ENCODE measurements at places on chromosomes 11 and 22.

DNA sequence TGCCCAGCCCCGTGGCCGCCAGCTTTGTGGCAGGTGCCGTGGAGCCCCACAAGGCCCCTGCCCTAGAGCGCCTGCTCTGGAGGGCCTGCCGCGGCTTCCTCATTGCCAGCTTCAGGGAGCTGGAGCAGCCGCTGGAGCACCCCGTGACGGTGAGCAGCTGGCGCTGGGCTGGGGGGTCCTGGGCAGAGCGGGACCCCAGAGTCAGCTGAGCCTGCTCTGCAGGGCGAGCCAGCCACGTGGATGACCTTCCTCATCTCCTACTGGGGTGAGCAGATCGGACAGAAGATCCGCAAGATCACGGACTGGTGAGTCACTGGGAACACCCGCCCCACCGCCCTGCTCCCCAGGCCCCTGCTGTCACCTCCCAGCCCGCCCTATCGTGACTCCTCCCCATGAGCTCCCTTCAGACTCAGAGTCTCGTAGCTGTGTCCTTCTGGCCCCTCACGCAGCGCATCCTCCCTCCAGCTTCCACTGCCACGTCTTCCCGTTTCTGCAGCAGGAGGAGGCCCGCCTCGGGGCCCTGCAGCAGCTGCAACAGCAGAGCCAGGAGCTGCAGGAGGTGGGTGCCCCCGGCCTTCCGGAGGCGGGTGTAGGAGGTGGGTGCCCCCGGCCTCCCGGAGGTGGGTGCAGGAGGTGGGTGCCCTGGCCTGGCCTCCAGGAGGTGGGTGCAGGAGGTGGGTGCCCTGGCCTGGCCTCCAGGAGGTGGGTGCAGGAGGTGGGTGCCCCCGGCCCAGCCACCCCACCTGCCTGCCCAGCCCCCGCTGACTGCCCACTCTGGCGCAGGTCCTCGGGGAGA lies 4.7 kb downstream of the TCIRG1 start:
- DNase-seq: no peak

DNA sequence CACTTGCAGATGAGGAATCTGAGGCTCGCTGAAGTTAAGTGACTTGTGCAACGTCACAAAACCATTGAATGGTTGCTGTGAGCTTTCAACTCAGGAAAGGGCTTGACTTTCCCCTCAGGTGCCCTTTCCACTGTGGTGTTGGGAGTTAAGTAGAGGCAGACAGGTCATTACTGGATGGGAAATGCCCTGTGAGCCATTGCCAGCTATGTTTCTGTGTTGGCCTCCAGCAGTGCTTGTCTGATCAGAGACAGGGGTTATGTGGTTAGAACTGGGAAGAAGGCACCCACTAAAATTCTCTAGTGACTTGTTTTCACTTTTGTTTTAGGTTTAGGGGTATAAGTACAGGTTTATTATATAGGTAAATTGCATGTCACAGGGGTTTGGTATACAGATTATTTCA lies 96.6 kb downstream of the FDX1 start:
- no peak for DNase-seq

- peak; percentile 69 for DNase-seq
Observed at GRCh38 chr11:13339195-13340153, 61.9 kb downstream of the BMAL1 start.

GRCh38 chr11:44402466-44403075 lies 92.6 kb upstream of the ALX4 start:
- DNase-seq: no peak

- DNase-seq: no peak
Observed at GRCh38 chr11:131278472-131278871, 91.9 kb upstream of the NTM start.

DNA sequence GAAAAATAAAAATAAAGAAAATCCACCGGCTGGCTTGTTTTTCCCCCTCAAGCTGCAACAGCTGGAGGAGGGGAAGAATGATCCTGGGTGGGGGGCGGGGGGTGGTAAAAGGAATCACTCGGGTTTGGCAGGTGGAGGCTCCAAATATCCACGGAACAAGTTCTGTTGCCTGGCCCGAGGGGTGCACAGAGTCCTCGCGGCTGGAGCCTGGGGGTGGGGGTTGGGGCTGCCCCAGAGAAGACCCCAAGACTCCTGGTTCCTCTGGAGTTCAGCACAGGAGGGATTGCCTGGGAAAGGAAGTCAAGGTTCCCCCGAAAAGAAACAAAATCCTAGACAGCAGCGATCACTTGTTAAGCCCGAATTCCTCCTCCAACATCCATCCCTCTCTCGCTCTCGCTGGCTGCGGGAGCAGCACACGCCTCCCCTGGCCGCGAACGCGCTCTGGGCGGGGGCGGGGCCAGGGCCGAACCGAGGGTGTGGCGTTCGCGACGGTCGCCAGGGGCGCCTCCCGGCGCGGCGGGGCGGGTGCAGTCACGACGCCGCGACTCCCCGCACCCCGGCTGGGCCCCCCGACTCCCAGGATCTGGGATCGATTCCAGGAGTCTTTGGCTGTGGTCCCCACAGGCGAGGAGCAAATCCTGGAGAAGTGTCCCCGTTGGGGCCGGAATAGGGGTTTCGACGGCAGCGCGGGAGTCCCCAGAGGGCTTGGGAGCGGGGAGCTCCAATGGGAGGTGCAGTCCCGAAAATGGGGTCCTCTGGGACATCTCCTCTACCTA lies at the start of gene KCNA4:
Gene KCNA4, minus strand, starts transcription at position 443 of the 776 bp plus-strand sequence. CDS start 4,352 bp downstream, outside the sequence.
- no peak for DNase-seq

GRCh38 chr11:42175203-42175602 lies 715.8 kb upstream of the LRRC4C start:
- DNase-seq: no peak

GRCh38 chr22:47053726-47054141 lies 291.3 kb downstream of the TBC1D22A start:
- DNase-seq: no peak

DNA sequence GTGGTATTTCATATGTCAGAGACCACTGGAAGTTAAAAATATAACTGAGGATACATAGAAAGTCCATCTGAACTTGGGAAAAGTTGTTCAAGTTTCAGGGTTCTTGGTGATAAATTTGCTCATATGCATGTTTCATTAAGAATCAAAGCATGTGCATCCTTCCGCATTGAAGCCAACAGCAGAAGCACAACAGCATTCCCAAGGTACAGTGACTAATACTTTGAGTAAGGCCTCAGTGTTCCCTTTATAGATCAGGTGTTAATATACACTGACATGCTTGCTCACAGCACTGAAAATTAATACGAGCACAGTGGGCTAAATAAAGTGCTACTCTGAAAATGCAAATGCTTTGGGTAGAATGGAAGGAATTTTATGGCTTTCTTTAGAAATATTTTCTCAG lies 691.1 kb downstream of the METTL15 start:
- DNase-seq: no peak

- peak; percentile 52 for DNase-seq
Observed at GRCh38 chr22:31148953-31149627, 8.8 kb upstream of the PLA2G3 start.

- DNase-seq: no peak
Observed at GRCh38 chr11:235180-235579, 962 bp downstream of the SIRT3 start.

GRCh38 chr11:122207505-122207904 lies 91.5 kb upstream of the BLID start:
- DNase-seq: no peak

DNA sequence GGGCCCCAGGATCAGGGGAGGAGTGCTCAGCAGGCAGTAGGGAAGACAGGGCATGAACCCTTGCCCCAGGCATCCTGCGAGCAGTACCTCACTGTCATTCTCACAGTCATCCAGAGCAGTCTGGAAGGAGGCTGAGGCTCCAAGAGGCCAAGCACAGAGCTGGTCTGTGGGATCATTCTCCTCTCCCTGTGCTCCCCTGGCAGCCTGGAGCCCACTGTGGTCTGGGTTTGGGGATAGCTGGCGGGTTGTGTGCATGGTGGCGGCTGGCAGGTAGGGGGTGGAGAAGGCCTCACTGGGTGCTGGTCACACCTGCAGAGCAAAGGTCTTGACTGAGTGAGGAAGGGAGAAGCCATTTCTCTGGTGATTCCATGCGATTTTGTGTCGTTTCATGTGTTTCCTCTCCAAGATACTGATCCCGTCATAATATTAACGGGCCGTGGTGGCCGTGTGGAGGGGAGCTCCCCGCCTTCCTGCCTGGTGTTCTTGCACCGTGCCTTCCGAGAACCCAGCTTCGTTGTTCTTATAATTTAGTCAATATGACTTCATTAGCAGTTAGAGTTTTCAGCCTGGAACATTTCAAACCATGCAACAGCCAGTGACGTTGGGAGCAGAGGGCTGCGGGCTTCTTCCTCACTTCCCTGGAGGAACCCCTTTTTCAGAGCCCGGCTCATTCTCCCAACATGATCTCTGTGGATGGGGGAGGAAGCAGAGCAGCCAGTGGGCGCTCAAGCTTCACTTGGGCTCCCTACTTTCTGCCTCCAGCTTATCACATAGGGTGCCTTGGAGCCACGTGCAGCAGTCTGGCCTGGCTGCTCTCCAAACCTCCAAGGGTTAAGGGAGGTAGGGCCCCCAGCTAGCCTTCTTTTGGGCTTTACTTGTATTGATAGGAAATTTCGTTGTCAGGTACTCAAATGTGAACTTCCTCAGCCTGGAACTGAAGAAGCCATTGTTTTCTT lies 20.8 kb upstream of the ADORA2A start:
- no peak for DNase-seq

- DNase-seq: no peak
Observed at GRCh38 chr11:69613594-69613993, 27.4 kb upstream of the CCND1 start.

DNA sequence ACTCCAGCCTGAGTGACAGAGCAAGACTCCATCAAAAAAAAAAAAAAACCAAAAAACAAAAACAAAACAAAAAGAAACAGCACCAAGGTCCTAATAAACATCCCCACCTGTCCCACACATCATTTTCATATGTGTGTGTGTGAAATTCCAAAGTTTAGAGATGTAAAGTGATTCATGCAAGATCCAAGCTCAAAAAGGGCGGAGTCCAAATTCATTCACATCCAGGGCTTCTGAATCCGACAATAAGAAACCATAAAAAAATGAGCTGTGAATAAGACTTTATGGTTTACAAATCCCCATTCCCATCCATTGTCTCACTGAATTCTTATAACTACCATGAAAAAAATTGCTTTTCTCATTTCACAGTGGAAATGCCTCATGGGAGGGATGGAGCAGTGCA lies 30.9 kb upstream of the IGSF22 start:
- DNase-seq: no peak

DNA sequence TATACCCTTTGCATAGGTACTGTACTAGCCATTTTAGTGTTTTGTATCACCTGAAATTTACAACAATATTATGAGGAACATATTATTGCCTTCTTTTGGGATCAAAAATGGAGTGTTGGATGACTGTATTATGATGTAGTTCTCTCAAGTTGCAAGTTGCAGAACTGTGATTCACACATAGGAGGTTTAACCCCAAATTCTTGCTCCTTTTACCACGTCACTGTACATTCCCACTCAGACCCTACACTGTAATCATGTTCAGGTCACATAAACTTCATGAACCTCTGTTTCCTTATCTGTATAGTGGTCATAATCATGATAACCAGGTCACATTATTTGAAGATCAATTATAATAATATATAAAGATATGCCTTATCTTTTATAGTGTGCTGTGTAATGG lies 925.1 kb upstream of the TENM4 start:
- DNase-seq: no peak

DNA sequence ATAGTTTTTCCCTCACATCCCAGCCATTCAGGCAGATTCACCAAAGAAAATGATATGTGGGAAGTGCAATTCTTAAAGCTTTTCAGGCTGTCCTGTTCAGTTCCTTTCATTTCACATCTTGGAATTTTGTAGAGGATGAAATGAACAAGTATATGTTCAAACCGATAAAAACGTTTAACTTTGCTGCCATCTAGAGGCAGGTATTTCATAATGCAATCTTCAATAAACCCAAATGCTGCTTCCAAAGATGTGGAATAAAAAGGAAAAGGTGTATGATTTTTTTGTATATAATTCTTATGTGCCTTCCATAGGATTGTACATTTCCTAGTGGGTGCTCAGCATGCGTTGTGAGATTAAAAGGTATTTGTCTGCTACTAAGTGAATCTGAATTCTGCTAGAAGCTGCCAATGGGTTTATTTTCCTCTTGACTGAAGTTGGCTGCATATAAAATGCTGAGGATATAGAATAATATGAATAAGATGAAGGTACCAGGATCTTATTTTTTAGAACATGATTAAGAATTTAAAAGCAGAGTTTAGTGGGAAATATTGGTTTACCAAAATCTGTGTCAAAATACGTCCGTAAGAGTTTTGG lies 199.3 kb downstream of the PGR start:
- DNase-seq: peak; percentile 26

GRCh38 chr11:69538854-69539253 lies 57.4 kb downstream of the LINC01488 start:
- no peak for DNase-seq

Measured in activated CD4-positive, alpha-beta T cell treated with anti-CD3 and anti-CD28 coated beads, Interleukin-10, Interleukin-2, amounts not matched to agents 100 ng/mL and 50 ng/mL, durations not matched to agents 16 hours and 8 hours (primary cell).